GM12878 (cell line): ENCODE measurements at places on chromosomes 13 and 19.

- DNase-seq = no peak
Observed at GRCh38 chr19:13094106-13094504, 8.6 kb downstream of the LYL1 start.

- DNase-seq = no peak
Observed at GRCh38 chr13:37665420-37665819, 66.9 kb upstream of the POSTN start.

- DNase-seq = no peak
Observed at GRCh38 chr19:19137556-19138108, 646 bp downstream of the TMEM161A start.

- no peak for DNase-seq
Observed at GRCh38 chr19:31427857-31428256, 78.6 kb upstream of the TSHZ3 start.

GRCh38 chr19:13873834-13874515, 3.0 kb upstream of the NANOS3 start:
- DNase-seq = no peak

DNA sequence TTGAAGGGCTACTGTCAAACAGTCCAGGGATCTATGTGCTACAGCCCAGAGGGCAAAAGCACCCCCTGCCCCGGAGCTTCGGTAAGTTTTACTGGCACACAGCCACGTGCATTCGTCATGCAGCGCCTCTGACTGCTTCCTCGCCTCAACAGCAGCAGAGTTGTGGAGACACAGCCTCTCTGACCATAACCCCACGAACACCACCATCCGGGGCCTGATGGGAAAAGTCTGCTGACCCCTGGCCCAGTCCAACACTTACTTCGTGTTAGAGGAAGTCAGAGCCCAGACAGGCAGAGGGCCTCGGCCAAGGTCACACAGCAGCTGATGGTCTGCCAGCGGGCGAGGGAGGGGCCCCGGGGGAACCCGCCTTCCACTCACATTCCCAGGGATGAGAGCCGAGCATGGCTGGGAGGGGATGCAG, 5.1 kb downstream of the CBARP start:
- no peak for DNase-seq

DNA sequence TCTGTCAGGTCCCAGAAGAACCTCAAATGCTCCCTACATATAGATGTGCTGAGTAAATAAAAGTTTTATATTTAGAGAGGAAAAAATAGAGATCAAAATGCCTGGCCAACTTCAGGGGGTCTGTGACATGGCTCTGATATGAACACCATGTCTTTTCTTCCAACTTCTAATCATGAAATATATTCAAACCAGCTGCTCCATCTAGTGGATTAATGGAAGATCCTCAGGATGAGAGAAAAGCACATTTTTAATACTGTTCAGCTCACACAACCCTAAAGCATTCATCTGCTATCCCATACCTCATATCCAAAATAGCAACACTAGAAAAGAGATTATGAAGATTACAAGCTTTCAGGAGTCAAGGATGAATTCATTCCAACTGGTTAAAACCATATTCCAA, 56.0 kb upstream of the DOCK9 start:
- DNase-seq = no peak

GRCh38 chr19:31378404-31378803, 29.2 kb upstream of the TSHZ3 start:
- no peak for DNase-seq

DNA sequence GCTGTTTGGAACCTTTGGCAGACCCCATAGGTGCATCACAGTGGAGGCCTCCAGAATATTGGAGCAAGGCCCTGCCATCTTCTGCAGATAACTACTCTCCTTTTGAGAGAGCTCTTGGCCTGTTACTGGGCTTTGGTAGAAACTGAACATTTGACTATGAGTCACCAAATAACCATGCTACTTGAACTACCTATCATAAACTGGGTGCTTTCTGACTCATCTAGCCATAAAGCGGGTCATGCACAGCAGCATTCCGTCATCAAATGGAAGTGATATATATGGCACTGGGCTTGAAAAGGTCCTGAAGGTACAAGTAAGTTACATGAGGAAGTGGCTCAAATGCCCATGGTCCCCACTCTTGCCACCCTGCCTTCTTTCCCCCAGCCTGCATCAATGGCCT, 782.5 kb upstream of the SLITRK6 start:
- DNase-seq = no peak

GRCh38 chr19:45218426-45218825, 26.8 kb downstream of the EXOC3L2 start:
- no peak for DNase-seq

DNA sequence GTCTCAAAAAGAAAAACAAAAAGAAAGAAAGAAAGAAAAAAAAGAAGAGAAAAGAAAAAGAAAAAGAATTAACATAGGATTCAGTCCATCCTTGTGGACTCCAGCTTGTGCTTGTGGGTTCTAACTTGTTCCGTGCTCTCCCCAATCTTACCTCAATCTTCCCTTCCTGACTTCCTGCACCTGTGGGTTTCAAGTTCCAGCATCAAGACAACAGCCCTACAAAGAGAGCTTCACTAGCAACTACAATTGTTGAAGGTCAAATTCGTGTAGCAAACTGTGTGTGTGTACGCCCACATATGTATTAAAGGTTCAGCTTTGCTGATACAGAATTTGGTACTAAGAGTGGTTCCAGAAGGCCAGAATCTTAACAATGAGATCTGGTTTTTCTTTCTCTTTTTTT, 25.3 kb downstream of the FXYD5 start:
- DNase-seq = no peak

GRCh38 chr19:33551676-33552075, 30.1 kb upstream of the PEPD start:
- DNase-seq = no peak

DNA sequence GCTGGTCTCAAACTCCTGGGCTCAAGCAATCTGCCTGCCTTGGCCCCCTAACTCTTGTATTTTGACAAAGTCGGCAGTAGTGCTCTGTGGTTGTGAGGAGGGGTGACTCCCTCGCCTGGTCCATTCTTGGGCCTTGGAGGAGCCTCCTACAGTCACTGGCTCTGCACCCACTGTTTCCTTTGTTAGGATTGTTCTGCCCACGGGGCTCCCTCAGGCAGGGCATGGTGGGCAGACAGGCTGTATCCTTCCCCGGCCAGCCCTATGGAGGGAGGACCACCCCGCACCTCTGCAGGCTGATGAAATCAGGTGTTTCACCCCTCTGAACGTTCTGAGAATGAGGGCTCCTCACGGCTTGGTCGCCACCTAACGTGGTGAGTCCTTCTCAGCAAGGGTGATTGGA, 9.2 kb downstream of the FCAR start:
- DNase-seq = no peak

DNA sequence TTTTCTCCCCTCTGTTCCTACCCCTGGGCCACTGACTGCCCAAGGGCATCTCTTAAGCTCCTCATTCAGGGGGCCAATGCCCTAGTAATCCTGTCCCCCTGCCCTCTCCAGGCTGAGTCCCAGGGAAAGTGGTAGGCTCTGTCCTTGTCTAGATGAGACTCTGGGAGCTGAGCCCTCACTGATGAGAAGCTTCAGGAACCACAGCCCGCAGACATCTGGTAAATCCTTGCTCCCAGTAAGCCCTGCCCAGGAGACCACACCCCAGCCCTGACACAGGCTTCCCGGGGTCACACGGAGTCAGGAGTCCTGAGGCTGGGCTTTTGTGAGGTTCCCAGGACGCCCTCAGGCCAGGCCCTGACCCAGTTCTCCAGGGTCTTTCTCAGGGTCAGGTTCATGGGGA, 1.9 kb downstream of the CEACAM4 start:
- no peak for DNase-seq

DNA sequence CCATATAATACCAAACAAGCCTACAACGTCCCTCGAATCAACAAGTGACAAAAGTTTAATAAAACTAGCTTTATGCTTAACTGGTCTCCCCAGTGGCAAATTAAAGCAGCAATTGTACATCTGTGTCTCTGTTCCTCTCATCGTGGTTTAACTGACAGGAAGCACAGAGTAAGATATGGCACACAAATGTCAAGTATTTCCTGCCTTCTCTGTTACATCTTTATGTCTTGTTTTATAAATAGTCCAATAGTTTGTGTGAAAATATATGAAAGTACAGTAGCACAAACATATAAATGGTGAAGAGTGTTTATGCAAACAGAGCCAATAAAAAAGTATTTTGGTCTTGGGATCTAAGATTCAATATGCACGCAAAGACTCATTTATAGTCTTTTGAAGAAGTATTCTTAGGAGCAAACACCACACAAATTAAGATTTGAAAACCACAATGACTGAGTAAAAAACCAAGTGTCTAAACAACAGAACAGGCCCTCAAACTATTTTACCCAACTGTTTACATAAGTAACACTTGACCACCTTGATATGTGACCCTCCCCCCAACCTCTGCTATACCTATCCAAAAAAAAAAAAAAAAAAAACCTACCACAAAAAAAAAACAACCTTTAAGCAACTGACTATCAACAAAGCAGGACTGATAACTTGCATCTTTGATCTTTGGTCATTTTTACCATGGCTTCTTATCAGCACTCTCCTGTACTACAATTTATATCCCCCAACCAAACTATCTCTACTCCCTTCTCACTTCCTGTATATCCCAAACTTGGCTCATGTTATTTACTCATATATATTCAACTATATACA, 14.0 kb downstream of the ELF1 start:
- DNase-seq = peak; percentile 79

GRCh38 chr13:101654883-101655282, 202.4 kb downstream of the ITGBL1 start:
- no peak for DNase-seq

- DNase-seq = no peak
Observed at GRCh38 chr19:17325881-17326594, 8.6 kb downstream of the ANO8 start.

DNA sequence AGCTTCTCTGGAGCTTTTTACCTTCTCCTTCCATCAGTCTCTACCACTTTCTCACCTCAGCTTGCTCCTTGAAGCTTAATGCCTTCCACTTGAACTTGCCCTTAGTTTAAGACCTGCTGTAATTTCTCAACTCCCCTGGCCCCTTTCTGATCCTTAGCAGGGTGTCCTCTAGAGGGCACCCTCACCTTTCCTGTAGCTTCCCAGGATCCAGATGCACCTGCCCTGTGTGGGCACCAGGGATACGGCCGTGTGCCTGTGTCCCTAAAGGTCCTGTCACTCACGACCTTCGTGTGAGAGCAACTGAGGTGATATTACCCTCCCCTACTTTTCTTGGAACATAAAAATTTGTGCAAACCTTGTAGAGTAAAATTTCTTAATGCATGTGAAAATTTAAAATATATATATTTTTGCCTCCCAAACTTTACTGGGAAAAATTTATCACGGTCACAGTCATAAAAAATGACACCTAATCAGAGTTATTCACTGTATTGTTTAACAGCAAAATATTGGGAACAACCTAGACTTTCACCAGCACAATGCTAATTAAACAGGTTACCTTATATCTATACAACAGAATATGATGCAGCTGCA, 46.4 kb downstream of the PSG3 start:
- DNase-seq = no peak

DNA sequence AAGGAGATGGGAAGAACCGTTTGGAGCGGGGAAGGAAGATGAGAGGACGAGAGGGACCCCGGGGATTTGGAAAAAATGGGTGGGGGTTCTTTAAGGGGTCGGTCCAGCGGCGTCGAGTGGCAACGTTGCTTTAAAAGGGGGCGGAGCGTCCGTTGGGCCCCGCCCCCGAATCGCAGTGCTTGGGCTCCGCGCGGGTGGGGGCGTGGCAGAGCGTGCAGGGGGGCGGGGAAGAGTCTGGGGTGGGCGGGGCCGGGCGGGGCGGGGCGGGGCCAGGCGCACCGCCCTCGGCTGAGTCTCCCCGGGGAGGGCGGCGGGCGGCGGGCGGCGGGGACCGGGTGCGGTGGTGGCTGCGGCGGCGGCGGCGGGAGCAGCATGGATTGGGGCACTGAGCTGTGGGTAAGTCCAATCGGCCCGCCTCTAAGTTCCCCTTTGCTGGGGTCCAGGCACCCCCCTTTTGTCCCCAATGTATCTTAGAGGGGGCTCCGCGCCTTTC, at the start of gene TRIP10:
Gene TRIP10 (plus strand): TSS at position 291 of the 493 bp plus-strand sequence. CDS start 82 bp downstream, at position 373.
- DNase-seq = no peak

- no peak for DNase-seq
Observed at GRCh38 chr13:41678249-41678648, 220.9 kb downstream of the RGCC start.

DNA sequence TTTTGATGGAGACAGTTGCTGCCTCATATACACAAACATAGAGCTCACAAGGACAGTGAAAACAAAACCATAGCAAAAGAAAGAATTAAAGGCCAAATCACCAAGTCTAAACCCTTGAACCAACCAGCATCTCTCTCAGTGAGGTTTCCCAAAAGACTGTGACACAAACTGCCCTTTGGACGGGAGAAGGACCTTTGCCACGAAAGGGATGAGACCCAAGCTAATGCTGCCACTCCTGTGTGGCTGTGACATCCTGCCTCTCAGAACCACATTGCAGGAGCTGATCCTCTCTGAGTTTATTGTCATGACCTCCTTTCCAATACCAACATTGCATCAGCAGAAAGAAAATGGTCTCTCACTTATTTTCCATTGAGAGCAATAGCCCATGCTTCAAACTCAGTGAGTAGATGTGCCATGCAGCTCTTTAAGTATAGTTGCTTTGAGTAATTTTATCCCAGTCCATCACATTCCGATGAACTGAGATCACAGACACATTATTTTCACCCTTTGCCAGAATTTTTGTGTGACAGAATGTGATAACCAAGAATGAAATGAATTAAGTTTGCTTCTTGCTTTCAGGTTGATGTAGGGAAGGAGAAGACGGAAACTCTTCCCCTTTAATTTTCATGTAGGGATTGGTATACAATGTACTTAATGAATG, 133.5 kb upstream of the IRS2 start:
- DNase-seq = no peak
